T-cell (primary cell): ENCODE measurements at places on chromosomes 6 and 20.

DNA sequence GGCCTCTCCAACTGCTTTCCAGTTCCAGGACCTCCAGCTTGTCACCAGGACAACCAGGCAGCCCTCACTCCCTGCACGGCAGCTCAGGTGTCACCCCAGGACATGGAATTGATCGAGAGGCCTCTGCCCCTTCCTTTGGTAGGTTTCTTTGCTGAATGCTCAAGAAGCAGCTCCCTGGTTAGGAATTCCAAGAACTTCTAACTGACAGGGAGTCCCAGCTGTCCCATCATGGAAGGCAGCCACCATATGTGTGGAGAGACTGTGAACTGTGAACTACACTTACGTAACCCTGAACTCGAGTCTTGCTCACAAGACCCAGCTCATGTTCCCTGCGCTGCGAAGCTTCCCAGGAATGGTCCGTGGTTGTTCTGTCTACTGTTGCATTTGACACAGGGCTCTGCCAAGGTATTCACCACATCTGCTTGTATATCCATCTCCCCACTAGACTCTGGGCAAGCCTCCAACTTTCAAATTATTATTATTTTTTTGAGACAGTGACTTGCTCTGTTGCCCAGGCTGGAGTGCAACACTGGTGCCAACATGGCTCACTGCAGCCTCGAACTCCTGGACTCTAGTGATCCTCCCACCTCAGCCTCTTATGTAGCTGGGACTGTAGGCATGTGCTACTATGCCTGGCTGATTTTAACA, 35.7 kb downstream of the MGME1 start:
- no peak for DNase-seq

DNA sequence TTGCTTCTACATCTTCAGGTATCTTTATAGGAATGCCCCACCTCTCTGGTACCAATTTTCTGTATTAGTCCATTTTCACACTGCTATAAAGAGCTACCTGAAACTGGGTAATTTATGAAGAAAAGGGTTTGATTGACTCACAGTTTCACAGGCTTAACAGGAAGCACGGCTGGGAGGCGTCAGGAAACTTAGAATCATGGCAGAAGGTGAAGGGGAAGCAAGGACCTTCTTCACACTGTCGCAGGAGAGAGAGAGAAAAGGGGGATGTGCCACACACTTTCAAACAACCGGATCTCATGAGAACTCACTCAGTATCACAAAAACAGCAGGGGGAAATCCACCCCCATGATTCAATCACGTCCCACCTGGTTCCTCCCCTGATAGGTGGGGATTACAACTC, 24.4 kb upstream of the LY86 start:
- no peak for DNase-seq

- DNase-seq = no peak
Observed at GRCh38 chr6:35487658-35488516, 9.0 kb downstream of the TEAD3 start.

- no peak for DNase-seq
Observed at GRCh38 chr6:393391-394221, 2.1 kb downstream of the IRF4 start.

- DNase-seq = no peak
Observed at GRCh38 chr20:57387463-57387862, 3.7 kb upstream of the RBM38 start.

GRCh38 chr20:31706607-31707257, 15.9 kb downstream of the BCL2L1 start:
- no peak for DNase-seq

GRCh38 chr6:101439790-101440189, 46.3 kb downstream of the GRIK2 start:
- no peak for DNase-seq

GRCh38 chr6:139271056-139271455, 20.7 kb downstream of the TXLNB start:
- DNase-seq = no peak

DNA sequence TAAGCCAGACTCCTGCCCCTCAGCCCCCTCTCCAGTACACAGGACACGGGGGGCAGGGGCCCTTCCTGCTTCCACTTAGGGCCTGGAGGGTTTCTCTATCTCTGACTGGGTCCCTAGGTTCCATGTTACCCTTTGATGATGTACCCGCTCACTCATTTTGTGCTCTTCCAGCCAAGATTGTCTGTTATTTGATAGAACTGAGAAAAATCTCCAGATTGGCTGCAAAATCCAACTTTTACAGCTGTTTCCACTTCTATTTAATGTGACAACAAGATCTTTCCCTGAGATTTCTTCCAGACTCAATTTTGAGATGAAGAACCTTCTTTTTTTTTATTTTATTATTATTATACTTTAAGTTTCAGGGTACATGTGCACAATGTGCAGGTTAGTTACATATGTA, 85.7 kb downstream of the TMEM170B start:
- DNase-seq = no peak

DNA sequence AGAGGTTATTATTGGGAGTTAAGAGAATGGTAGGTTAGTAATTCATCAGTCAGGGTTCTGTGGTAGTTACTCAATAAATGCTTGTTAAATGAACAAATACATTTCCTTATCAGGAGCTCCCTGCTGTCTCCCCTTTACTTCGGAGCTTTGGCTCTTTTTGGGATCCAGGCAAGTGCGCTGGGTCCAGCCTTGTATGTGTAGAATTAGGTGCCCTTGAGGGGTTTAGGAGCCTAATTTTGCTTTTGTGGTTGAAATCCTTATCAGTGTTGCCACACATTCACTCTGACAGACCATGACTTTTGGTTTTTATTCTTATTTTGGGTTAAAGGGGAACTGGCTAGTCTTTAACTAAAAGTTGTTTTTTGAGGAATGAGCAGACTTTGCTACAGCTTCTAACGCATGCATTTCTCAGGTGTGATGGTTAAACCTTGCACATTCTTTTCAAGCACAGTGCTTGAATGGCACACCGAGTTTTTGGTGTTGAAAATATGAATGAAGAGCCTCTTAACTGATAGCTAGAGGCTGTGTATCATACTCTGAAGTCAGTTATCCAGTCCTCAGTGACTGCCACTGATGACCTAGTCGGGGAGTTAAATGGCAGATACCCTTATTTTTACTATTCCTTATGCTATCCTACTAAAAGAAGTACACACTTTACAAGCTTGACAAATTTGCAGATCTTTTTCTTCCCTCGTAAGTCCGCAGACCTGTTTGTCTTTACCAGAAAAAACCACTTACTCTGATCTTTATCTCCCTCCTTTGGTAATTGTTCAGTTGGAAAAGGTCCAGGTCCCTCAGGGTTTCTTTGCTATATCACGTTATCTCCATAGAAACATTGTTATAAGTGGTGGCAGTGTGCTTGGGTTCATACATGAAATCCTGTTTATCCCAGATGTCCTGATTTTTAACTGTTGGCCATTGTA, 50.7 kb upstream of the PLCG1 start:
- no peak for DNase-seq

GRCh38 chr6:5202941-5203340, 57.8 kb downstream of the LYRM4 start:
- DNase-seq = no peak

GRCh38 chr6:49384904-49385303, 78.1 kb downstream of the MMUT start:
- DNase-seq = no peak

GRCh38 chr6:40760887-40761286, 173.7 kb upstream of the LRFN2 start:
- no peak for DNase-seq

DNA sequence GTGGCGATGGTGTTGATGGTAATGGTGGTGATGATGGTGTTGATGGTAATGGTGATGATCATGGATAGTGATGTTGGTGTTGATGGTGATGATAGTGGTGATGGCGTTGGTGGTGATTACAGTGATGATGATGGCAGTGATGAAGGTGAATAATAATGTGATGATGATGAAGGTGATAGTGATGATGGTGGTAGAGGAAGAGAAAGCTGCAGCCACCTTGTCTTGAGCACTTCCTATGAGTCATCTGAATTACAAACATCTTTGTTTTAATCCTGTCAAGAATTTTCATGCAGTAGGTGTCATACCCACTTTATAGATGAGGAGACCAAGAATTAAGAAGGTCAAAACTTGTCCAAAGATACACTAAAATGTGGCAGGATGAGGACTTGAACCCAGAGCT, 242.4 kb downstream of the TAF4 start:
- no peak for DNase-seq

GRCh38 chr20:8901237-8902025, 167.5 kb upstream of the PLCB4 start:
- no peak for DNase-seq

GRCh38 chr6:85472744-85473143, 22.9 kb downstream of the NT5E start:
- no peak for DNase-seq

DNA sequence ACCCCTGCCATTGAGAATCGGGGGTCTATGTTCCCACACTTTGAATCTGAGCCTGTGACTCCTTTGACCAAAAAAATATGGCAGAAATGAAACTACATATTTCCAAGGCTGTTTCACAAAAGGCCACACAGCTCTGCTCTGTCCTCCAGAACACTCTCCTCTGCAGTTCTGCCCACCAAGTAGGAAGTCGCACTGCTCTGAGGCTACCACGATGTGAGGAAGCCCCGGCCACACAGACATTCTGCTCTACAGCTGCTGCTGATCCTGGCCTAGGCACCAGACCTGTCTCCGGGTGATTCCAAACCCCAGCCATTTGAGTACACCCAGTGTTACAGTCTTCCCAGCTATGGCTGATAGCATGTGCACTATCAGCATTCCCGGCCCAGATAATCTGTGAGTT, 85.1 kb downstream of the LYRM4 start:
- no peak for DNase-seq

DNA sequence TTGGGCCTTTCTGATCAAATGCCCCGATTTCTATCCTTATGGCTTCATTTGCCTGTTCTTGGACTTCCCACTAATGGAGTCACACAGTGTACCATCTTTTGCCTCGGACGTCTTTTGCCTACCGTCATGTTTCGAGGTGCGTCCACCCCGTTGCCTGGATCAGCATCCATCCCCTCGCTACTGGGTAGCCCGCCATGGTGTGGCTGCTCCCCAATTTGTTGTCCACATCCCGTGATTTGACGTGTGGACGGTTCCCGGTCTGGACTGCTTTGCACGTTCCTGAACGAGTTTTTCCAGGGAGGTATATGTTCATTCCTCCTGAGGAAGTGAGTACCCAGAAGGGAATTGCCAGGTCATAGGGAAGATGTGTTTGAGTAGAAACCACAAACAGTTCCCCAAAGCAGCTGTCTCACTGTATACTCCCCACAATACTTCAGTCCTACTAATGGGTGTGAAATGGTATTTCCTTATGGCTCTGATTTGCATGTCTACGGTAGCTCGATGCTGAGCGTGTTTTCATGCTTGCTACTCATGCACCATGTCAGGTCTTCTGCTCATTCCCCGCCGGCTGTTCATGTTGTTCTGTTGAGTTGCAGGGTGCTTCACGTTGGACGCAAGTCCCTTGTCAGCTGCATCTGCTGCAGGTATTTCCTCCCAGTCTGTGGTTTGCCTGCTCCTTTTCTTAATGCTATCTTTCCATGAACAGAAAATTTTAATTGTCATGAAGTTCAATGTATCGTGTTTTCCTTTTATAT, 86.8 kb upstream of the AFDN start:
- no peak for DNase-seq

GRCh38 chr6:25735261-25735660, 19.3 kb upstream of the SLC17A4 start:
- DNase-seq = no peak

DNA sequence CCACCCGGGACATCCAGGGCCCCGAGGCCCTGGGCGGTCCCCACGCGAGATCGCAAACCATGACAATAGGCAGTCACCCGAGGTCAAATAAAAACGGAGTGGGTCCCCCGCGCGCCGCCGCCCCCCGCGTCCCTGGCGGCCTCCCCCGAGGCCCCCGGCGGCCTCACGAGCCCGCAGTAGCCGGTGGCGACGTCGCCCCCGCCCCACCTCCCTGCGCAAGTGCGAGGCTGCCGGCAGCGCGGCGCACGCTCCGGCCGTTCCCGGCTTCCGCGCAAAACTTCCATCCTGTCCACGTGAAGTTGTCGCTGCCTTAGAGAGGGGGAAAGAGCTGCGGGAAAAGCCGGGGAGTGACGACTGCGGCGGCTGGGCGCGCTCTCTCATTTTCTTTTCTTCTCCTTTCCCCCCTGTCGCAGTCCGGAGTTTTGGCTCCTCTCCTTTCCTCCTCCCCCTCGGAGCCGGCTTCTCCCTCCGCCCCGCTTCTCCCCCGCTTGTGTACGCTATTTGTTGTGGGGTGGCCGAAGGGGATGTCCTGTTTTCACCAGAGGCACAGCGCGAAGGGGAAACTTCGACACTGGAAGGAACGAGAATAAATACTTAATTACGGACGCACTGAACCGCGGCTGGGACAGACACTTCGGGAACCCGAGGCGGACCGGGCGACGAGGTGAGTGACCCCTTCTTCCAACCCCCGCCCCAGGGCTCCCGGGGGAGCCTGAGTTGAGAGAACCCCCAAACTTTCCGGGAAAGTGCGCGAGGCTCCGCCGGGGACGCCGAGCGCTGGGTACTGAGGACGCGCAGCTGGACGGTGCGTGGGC, at the start of gene EYA4:
Gene EYA4 (plus strand): TSS at position 272 of the 815 bp plus-strand sequence. CDS start 33,424 bp downstream, outside the sequence.
- DNase-seq = no peak

- DNase-seq = no peak
Observed at GRCh38 chr20:61161726-61162390, 90.2 kb upstream of the CDH4 start.

DNA sequence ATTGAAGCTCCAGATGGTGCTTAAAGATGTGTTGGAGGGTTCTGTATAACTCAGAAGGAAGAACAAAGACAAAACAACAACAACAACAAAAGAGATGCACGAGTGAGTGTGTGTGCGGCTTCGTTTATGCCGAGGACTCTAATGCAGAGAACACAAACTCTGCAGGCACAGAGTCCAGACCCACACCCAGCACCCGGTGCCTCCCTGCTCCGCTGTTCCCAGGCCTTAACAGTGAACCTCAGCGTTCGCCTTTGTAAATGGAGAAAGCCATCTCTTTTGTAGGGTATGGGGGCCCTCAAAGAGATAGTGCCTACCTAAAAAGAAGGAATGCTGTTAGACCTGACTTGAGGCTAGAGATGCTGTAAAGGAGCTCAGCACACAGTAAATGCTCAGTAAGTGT, 243.3 kb downstream of the ERMARD start:
- DNase-seq = no peak

DNA sequence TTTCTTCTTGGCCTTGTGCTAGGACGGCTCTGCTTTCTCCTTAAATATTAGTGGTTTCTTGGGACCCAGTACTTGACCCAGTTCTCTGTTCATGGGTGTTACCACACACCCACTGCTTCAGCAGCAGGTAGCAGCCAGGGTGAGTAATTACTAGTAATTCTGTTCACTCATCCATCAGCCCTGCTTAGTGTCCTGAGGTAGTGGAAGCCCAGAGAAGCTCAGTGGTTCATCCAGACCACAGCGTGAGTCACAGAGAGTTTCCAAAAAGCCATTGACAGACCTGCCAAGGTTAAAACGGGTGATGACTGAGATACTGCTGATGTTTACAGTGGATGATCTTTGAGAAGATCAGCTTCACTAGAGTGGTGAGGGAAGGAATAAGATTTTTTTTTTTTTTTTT, 51.7 kb upstream of the HINT3 start:
- no peak for DNase-seq

GRCh38 chr6:3370361-3371221, 86.3 kb downstream of the SLC22A23 start:
- DNase-seq = peak; percentile 71
